ENCODE measurements at places on chromosomes 4 and X. TPM values are rescaled to one million over a fixed set of nuclear protein-coding genes. Genes with fewer than 3 reads are reported as not detected.

Gene ETDA
- polyA plus RNA-seq, result not detected

Gene PLP1
- polyA plus RNA-seq, result 1.1 TPM

Gene EFHC2
- 1.6 TPM for polyA plus RNA-seq

Gene CNGA2
- not detected for polyA plus RNA-seq

DNA sequence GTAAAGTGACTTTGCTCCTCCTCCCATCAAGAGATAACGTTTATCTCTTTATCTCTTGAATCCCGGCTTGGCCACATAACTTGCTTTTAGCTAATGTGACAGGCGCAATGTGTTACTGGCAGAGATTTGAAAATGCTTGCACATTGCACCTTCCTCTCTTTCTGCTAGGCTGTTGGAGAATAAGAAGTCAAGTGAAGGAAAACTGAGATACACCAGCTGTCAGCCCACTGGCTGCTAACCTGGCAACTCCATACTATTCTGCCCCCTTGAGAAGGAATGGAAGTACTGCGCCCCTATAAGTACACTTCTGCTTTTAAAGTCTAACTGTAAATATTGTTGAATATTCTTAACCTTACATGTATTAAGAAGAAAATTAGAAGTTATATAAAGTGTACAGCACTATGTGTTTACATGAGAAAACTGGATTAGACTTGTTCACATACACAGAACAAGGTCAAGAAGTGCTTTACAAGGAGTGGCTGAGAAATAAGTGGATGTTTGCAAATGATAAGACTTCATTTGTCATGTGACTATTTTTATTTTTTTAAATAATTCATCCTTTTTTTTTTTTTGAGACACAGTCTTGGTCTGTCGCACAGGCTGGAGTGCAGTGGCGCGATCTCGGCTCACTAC lies 424.5 kb upstream of the CTSO start:
- peak; percentile 80 for DNase-seq

- no peak for DNase-seq
Measured at GRCh38 chr4:162061214-162061613, 102.6 kb downstream of the FSTL5 start.

GRCh38 chrX:46695491-46695890 lies 63.4 kb downstream of the SLC9A7 start:
- no peak for DNase-seq

DNA sequence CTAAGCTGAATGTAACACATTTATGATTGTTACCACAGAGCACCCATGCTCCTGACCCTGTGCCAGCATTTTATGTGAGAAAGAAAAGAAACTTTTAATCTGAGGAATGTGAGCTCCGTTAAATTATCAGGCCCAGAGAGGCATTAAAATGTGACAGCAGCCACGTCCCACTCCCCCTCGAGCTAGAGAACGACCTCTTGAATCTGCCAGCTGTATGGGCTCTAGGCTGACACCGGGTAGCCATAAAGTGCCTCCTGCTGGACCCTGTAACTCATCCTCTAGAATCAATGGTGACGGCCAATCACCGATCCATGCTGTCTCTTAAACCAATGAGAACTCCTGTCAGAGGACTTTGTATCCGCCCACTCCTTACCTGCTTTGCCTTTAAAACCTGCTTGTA lies 110.2 kb upstream of the ADRA2C start:
- peak; percentile 83 for DNase-seq

DNA sequence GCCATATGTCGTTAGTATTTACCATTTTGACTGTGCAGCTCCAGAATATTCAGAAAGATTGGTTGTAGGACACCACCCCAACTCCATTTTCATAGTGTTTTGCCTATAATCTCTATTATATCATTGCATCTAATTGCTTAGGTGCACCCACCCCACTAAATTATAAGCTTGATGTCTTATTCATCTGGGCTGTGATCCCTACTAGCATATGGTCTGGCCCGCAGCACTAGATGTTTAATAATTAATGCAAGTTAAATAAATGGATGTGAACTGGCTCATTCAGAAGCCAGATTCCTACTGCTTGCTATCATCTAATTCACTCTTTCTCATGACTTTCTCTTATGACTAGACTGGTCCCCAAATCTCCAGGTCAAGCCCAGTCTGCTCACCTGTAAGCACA lies 143.5 kb downstream of the RELL1 start:
- no peak for DNase-seq

GRCh38 chrX:36583674-36584073 lies 424.5 kb upstream of the FAM47C start:
- no peak for DNase-seq

GRCh38 chr4:184850431-184851199 lies 24.8 kb upstream of the ACSL1 start:
- no peak for DNase-seq

GRCh38 chr4:21954916-21955315 lies 6.3 kb upstream of the KCNIP4 start:
- peak; percentile 52 for DNase-seq

DNA sequence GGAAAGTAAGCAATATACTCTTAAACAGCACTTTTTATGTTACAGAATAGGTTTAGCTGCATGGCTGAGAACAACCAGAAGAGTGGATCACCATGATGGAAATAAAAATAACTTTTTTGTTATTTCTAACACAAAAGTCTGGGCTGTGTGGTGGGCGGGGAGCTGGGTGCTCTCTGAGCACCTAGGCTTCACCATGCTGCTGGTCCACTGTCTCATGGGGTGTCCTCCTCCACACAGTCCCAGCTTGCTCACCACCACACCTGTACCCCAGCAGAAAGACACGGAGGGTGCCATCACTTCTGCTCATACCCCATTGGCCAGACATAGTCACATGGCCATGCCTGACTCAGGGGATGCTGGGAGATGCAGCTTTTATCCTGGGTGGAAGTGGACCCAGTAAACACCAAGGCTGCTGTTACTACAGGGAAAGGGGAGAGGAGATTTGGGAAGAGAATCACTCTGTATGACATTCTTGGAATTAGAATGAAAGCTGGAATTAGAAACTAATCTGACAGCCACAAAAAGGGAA lies 45.0 kb downstream of the CPZ start:
- DNase-seq, result no peak

- no peak for DNase-seq
Measured at GRCh38 chr4:140311257-140311835, 62.1 kb upstream of the SCOC start.

GRCh38 chr4:100366213-100366612 lies 151.6 kb downstream of the EMCN start:
- no peak for DNase-seq

DNA sequence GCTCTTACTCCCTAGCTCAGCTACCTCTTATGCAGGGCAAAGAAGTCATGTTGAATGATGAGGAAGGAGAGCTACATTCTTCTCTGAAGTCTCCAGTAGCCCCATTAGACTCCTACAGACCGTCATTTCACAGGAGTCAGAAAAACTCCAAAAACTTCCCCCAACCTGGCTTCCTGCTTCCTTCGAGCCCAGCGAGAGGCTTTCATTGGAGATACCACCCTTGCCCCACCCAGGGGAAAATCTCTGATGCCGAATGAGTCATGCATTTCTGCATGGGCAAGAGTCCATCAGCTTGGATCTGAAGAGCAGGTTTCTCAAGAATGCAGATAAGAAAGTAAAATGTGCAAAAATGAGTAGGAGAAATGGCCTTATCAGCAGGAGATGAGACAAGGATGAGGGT lies 53.0 kb downstream of the ARSF start:
- DNase-seq, result no peak

GRCh38 chr4:113707048-113707447 lies 54.5 kb downstream of the CAMK2D start:
- DNase-seq, result no peak

DNA sequence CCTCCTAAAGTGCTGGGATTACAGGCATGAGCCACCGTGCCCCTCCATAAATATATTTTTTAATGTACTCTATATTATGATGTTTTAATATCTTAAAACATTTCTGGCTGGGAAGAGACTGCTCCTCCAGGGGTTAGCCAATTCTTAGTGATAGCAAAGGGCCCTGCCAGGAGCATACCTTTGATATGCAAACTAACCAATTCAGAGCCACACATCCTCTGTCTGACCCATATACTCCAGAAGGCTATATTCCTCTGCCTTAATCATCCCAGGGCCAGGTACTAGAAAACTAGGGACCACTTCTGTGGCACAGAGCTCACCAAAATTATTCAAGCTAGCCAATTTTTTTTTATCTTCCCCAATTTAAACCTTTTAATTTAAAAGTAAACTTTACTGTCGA lies 43.6 kb upstream of the BEX4 start:
- DNase-seq, result no peak
